ENCODE measurements at places on chromosomes 1 and 21.

DNA sequence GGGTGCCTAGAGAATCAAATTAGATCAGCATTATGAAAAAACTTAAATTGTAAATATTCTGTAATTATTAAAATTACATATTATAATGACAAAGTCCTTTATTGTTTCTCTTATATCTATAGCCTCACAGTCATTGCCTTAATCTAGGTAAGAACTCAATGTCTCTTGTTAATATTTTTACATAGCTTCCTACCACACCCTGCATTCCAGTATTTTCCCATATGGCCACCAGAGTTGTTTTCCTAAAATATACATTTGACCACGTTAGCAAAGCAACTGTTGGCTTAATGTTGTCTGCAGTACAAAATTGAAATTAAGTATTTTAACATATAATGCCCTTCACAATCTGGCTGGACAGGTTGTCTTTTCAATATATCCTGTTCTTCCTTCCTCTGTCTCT lies 230.3 kb downstream of the DNAH14 start:
- no peak for DNase-seq

- DNase-seq = no peak
Measured at GRCh38 chr1:201771466-201771865, 57.5 kb upstream of the IPO9 start.

DNA sequence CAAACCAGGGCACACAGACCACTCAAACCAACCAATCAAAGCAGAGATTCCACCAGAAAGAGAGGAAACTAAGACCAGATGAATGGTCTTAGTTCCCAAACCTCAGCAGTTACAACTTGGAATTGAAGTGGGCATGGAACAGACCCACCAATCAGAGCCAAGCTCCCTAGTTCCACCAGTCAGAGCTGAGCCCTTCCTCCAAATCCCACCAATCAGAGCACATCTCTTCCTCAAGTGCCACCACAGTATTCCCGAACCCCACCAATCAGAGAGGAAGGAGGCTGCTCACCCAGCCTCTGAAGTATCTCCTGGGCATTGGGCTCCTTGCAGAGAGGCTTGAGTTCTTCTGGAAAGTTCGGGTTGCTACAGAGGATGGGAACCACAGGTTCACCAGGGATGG lies 1.4 kb downstream of the GUCA2A start:
- DNase-seq = no peak

- DNase-seq = no peak
Measured at GRCh38 chr1:61604684-61605083, 120.3 kb downstream of the TM2D1 start.

GRCh38 chr1:45843474-45843905 lies 40.1 kb downstream of the MAST2 start:
- DNase-seq = peak; percentile 31

GRCh38 chr21:42113926-42114409 lies 42.9 kb downstream of the UMODL1 start:
- DNase-seq = no peak

DNA sequence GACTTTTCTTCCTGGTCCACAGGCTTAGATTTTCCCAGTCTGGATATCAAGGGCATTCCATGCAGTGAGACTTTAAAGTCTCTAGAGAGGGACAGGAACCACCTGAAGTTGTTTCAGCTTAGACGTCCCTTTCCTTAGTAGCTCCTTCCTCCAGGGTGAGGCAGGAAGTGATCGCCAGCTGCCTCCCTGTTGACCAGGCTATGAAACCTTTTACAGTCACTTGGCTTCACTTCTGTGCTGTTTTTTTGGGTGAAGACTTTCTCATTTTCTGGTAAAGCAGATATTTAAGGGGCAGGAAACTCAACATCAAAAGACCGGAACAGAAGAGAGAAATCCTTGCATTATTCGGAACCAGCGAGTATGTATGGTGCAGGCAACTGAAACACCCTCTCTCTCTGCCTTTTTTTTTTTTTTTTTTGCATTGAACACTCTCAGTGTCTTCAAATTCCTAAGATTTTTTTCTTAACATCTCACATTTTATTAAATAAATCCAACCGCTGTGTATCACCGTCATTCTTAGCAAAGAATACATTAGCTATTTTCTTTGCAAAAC lies 234.6 kb upstream of the IRF2BP2 start:
- peak; percentile 85 for DNase-seq

DNA sequence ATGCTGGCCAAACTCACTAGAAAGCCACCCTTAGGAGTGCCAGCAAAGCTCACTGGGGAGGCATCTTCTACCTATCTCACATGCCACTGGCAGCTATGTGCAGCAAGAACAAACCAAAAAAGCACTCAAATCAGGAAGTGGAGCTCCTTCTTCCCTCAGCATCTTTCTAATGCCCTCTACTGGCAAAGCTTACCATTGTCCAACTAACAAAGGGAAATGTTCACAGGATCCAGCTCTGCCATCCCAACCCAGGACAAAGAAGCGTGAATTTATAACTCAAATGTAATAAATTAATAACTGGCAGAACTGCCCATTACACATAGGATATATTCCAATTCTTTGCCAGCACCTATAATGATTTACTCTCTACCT lies 38.9 kb downstream of the LEPR start:
- peak; percentile 56 for DNase-seq

DNA sequence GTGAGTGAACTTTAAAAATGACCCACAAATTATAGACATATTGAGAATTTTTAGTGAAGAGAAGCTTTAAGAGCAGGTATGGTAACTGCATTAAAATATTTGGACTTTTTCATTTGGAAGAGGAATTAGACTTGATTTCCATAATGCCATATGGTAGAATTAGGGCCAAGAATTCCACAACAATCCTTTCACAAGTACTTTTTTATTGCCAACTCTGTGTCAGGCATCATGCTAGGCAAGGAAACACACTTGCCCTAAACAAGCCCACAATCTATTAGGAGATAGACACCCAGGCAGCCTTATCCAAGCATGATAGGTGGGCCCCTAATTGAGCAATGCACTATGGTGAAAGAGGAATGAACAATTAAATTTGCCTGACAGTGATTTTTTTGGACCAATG lies 353.0 kb downstream of the TGFB2 start:
- DNase-seq = no peak

DNA sequence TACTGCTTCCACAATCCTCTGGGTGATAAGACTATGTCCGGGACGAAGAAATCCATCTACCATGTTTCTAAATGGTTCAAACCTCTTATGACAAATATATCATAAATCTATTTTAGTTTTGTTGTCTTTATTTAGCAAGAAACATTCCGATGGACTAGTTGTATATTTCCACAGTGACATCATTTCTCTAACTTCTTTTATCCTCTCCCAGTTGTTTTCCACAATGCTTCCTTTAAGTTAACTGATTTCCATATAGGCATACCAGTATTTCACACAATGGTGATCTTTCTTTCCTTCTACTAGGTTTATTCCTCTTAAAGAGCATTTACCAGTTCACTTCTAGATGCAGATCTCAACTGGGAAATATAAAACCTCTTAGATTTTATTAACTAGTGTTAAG lies 44.8 kb downstream of the USP1 start:
- no peak for DNase-seq

DNA sequence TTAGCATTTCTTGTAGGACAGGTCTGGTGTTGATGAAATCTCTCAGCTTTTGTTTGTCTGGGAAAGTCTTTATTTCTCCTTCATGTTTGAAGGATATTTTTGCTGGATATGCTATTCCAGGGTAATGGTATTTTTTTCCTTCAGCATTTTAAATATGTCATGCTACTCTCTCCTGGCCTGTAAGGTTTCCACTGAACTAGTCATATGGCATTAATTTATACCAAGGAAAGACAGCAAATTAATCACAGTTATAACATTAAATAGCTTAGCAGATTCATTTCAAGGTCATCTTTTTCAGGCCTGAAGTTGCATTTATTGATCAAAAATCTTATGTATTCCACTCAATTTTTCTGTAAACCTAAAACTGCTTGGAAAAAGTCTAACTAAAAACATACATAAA lies 54.9 kb downstream of the AK5 start:
- DNase-seq = no peak

GRCh38 chr1:59671066-59671952 lies 143.4 kb upstream of the HOOK1 start:
- DNase-seq = no peak

DNA sequence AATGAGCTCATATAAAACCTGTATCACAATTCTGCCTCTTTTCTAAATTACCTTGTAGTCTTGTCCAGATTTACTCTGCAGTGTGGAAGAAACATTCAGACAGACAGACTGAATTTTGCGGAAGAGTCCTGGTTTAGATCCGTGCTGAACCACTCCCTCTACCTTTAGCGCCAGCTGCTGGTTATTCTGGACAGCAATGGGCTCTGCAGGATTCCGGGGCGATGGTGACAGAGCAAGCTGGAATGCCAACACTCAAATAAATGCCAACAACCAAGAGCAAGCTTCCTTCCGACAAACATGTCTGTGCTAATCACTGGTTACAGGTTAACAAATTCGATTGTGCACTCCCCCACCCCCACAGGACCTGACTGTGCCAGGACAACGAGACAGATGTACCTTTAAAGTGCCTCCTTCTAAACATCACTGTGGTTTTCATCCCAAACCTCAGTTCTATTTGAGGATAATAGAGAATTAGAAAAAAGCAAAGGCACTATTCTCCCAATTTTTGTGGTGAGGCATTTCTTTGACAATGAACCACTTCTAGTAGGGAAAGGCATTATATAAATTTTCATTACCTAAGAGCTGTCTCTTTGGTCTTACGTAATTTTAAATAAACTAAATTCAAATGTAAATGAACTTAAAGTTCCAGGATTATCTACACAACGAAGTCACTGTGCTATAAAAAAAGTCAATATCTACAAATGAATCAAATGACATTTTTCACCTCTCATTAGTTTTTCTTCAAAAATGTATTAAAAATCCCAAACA lies 90.4 kb downstream of the INTS7 start:
- DNase-seq = no peak

DNA sequence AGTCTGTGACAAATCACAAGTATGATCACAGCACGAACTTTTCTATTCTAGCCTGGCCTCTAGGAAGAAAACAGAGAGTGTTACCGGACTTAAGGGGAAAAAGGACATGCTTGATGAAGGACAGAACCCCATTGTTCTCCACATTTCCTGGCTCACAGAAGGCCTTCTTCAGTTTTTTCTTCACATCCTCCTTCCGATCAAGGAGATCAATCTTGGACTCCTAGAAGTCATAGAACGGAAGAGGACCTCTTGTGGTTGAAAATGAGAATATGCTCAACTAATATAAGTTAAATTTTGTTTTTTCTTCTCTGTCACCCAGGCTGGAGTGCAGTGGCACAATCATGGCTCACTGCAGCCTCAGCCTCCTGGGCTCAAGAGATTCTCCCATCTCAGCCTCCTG lies 30.3 kb downstream of the YARS1 start:
- peak; percentile 63 for DNase-seq

DNA sequence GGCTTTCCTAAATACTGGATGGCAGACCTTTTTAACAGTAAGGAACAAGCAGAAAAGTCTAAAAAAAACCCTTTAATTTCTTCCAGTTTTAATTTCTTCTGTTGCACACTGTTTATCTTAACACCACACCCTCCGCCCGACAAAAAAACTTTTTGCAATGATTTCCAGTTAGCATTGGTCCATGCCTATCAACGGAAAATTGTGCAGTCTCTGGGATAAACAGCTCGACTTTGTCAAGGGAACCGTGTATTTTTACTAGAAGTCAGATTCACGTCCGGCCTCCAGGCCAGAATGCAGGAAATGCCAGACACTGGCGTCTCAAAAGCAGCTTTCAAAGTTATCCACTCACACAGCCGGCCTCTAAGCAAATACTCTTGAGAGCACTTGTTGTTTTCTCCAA lies 378 bp upstream of the NUP210L start:
- no peak for DNase-seq

DNA sequence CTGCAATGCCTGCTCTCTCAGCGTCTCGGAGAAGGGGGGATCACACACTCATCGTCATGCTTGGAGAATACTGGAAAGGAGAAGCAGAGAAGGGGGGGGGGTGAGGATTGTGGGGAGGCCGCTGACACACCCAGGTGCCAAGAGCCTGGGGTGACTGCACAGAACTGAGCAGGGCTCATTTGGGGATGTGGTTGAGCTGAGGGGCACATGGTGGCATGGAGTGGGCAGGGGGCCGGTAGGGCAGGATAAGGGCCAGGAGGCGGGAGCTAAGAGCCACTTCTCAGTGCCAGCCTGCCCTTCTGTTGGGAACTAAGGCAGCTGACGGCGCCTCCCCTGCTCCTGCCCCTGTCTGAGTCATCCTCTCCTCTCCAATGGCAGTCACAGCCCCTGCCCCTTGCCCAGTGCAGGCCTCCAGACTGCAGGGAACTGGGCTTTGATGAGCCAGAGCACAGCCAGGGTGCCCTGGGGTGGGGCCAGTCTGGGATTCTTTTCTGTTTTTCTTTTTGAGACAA lies 27.2 kb downstream of the MRPL37 start:
- DNase-seq = no peak

GRCh38 chr1:56190806-56191365 lies 388.5 kb downstream of the PLPP3 start:
- no peak for DNase-seq

- no peak for DNase-seq
Measured at GRCh38 chr1:151590961-151591360, 20.9 kb upstream of the SNX27 start.

DNA sequence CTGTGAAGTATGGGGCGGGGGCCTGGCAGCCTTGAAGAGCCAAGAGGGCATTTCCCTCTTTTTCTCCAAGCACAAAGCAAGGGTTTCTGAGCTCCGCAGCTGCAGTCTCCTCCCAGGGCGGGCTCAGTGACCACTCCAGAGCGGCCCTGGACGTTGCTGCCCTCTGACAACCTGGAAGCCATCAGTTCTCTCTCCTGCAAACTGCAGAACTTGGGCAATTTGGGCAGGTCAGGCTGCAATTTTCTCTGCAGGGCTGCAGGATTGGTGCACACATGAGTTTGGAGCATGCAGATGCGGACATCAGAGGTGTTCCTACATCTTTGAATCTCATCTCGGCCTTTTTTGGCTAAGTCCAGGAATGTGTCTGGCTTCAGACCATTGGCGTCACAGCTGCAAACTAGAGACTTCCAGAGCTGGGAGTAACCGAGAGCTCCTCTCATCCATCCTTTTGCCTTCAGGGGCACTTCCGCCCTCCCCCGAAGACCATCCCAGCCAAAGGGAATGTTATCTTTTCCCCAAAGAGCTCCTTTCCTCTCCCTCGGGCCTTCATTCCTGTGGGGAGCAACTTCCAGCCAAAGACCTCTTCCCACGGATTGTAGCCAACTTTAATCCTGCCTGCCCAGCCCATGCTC lies 139.6 kb upstream of the WNT4 start:
- DNase-seq = no peak

DNA sequence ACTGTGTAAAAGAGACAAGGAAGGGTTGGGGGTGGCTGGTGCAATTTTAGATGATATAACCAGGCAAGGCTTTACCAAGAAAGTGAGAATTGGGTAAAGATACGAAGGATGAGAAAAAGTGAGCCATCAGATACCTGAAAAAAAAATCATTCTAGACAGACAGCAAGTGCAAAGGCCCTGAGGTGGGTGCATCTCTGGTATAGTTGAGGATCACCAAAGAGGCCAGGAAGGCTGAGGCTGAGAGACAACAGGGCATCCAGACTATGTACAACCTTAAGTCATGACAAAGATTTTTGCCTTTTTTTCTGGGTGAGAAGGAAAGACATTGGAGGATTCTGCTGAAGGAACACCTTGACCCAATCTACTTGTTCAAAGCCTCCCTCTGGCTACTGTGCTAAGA lies 29.9 kb downstream of the RXRG start:
- DNase-seq = no peak

GRCh38 chr1:84103197-84103992 lies 40.7 kb upstream of the PRKACB start:
- peak; percentile 24 for DNase-seq

GRCh38 chr1:184433956-184434502 lies 47.2 kb downstream of the C1orf21 start:
- DNase-seq = no peak

Data from GM12865 (cell line).